ENCODE measurements at places on chromosomes 12 and 14.

- no peak for DNase-seq
Measured at GRCh38 chr12:104049903-104050356, at the start of gene GLT8D2. GLT8D2 (minus strand) TSS chr12:104050187; CDS start chr12:104019648, 30,539 bp downstream.

- no peak for DNase-seq
Measured at GRCh38 chr12:42756841-42757623, 167.5 kb upstream of the PRICKLE1 start.

DNA sequence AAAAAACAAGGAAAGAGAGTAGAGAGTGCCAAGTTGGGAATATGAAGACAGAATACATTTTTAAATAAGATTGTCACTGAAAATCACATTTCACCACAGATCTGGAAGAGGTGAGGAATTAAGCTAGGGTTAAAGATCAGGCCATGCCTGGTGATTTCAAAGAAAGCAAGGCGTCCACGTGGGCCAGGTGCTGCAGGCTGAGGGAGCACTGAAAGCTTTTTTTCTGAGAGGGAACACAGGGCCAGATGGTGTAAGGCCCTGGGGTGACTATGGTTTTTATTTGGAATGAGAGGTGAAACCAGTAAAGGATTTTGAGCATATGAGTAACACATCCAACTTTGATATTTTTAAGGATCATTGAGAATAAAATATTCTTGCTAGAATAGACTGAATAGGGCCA is 20.9 kb downstream of the SYT1 start:
- no peak for DNase-seq

DNA sequence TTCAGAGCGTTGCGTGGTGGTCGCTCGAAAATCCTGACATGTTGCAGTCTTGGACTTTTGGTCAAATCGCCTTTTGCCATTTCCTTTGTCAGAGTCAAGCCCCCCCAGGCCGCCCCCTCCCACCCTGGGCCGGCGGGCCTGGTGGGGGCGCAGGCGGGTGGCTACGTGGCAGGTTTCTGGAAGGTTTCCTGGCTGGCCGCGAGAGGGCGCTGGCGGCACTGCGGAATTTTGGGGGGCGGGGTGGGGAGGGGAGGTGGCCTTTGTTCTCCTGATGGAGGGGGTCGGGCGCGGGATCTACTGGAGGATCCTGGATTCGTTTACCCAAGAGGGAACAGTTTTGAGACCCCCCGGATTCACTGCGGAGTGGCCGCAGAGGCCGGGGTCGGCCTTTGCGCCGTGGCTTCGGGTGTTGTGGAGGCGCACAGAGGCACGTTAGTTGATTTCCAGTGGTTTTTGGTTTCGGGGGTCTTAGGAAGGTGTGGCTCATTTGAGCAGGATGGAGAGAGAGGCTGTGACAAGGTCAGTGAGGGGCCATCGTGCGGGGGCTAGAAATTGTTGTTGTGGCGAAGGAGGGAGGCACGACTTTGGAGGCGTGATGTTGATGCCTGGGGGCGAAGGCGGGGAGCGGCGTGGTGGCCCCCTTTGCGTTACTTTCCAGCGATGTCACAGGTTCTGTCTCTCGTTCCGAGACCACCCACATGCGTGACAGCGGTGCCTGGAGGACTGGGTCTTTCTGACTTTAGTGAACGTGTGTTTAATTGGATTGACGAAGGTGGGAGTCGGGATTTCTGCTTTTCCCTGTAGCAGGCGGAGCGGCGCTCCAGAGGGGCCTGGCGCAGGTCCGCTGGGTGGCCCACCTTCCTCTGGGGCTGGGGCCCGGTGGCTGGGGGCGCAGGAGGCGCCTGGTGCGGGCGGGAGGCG is 1.4 kb downstream of the MEG3 start:
- DNase-seq = no peak

DNA sequence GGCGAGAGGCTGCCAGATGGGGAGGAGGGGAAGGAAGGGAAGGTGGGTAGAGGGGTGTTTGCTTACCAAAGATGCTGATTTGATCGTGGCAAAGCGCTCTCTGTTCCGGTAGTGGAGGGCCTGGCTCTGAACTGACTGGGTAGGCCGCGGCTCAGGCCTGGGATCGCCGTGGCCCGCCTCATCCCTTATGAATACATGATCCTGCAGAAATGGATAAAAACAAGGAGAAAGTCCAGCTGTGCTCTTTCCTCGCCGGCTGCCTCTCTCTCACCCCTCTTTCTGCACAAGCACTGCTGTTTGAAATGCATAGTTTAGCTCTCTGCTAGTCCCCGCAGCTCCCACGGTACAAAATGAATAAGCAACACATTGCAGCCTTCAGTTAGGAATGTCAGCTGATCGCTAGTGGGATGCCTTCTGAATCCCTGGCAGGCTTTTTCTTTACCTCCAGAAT is 53.8 kb downstream of the PEBP1 start:
- no peak for DNase-seq

DNA sequence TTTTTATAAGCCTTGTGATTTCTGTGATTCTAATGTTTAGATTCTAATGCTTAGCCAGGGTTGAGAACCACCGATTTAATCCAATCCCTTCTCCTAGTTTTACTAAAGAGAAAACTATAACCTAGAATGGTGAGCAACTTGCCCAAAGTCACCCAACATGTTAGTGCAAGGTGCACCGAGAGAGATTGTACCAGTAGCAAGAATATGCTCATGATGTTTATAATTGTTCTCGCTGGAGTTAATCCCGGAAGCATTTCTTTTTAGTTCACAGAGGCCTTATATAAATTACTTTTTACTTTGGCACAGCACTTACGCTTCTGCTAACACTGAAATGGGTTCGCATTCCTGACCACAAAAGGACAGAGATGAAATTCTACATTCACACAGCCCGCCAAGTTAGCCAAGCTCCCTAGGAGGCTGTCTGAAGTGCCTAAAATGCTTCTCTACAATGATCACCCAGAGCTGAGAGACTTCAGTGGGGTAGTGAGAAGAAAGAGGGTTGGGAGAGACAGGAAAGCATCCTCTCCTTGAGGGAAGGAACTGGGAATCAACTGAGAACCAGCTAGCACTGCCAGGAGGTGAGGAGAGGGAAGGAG is 579 bp upstream of the BLOC1S1 start:
- DNase-seq = no peak

DNA sequence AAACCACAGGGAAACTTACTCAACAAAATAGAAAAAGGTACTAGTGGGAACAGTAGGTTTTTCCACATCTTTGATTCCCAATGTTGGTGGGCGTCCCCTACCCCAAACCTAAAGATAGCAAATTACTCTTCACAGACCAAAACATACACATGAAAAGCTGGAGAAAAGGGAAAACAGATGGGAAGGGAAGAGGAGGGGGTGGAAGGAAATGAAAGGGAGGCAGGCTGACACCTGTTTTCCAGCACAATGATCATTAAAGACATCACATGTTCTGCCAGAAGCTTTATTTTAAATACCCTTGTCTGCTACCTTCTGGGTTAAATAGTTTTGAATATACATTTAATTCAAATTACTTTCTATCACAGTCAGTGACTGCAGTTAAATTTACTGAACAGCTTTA is 1617.9 kb upstream of the SEL1L start:
- no peak for DNase-seq

DNA sequence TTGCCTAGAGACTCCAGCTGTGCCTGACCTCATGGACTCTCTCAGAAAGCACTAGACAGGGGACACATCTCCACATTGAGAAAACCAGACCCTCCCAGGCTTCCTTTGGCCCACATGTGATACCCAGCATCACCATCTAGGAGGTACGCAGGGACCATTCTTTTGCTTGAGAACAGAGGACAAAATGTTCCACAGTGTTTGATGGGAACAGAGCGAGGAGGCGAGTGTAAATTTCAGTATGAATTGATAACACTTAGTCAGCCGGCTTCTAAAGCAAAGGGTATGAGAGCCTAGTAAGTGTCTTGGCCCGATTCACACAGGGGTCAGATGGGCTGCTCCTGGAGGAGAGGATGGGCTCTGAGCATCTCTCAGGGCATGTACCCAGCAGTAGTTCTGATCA is 1052.4 kb downstream of the BCL11B start:
- no peak for DNase-seq

GRCh38 chr14:32070282-32070681 is 6.8 kb upstream of the ARHGAP5 start:
- no peak for DNase-seq

GRCh38 chr12:76944892-76945291 is 66.1 kb upstream of the CSRP2 start:
- no peak for DNase-seq

DNA sequence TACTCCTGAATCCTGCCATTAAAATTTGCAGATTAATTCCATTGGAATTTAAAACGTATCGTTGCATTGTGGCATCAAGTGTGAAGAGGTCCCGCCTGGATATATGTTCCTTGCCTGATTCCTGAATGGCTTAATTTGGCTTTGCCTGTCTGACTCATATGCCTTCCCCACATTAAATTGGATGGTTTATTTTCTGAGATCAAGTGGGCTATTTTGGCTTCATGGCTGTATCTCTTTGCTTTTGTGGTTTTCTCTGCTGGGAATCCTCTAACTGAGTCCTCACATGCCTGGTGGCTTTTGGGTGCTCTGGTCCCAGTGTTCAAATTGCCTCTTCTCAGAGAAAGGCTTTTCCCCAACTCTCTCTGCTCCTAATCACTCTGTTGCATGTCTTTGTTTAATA is 127.9 kb upstream of the DYRK2 start:
- DNase-seq = no peak

DNA sequence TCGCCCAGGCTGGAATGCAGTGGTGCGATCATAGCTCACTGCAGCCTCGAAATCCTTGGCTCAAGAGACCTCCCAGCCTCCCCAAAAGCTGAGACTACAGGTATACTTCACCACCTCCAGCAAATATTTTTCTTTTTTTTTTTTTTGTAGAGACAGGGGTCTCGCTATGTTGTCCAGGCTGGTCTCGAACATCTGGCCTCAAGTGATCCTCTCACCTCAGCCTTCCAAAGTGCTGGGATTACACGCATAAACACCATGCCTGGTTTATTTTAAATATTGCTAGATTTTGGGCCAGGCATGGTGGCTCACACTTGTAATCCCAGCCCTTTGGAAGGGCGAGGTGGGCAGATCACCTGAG is 26.7 kb upstream of the UBC start:
- DNase-seq = no peak

GRCh38 chr14:92461891-92462290 is 51.7 kb upstream of the RIN3 start:
- DNase-seq = no peak

- DNase-seq = no peak
Measured at GRCh38 chr12:92701441-92701840, 1.3 kb upstream of the PLEKHG7 start.

DNA sequence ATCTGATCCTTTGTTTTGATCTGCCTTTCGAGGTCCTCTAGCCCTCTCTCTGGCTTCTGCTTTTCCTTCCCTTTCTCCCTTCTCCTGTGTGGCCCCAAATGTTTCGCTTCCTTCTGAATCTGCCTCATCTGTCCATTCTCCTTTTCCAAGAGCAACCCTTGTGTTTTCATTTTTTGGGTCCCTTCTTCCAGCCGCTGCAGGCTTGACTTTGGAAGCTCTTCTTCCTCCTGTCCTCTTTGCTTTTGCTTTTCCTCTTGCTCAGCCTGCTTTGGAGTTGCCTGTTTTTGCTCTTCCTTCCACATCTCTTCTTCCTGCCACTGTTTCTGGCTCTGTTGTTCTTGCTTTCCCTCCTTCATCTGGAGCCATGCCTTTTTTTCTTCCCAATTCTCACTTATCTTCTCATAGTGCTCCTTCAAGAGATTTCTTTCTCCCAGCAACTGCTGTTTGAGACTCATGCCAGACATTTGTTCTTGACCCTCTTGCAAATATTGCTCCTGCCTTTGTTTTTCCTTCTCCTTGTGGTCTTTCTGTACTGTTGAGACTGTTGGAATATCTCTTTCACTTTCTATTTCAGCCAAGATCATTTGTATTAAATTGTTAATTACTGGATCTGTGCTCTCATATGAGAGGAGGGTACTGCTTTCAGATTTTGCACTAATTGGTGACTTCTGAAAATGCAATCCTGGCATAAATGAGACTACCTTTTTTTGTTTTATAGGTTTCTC is 42.4 kb downstream of the FAM186A start:
- DNase-seq = no peak

DNA sequence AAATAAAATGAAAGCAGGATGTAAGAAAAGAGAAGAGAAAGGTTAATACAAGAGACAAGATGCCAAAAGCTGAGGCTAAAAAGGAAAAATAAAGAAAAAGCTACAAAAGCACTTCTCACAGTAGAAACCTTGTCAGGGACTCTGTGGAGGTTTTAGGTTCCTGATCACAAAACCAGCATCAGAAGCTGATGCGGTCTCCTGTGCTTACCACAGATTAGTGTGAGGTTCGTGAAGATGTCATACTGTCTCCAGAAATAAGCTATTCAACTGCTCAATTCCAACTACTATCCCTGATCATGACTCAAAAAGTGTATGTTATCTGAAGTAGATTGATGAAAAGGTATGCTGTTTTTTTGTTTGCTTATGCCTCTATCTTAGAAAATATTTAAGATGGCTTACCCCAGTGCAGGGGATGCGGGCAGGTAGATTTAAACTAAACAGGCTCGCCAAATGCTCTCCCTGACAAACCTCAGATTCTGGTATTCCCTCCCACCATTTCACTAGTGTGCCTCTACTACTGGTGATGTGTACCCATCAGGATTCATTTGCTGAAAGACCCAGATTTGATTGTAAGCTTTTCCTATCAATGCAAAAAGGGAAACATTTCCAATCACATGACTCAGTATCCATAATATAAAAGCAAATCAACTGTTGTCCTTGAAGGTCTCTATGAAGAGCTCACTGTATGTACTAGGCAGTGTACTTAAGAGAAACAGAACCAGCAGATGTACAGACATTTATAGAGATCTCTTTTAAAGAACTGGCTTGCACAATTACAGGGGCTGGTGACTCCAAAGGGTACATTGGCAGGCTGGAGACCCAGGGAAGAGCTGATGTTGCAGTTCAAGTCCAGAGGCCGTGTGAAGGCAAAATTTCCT is 169.5 kb upstream of the FOXN3 start:
- no peak for DNase-seq

DNA sequence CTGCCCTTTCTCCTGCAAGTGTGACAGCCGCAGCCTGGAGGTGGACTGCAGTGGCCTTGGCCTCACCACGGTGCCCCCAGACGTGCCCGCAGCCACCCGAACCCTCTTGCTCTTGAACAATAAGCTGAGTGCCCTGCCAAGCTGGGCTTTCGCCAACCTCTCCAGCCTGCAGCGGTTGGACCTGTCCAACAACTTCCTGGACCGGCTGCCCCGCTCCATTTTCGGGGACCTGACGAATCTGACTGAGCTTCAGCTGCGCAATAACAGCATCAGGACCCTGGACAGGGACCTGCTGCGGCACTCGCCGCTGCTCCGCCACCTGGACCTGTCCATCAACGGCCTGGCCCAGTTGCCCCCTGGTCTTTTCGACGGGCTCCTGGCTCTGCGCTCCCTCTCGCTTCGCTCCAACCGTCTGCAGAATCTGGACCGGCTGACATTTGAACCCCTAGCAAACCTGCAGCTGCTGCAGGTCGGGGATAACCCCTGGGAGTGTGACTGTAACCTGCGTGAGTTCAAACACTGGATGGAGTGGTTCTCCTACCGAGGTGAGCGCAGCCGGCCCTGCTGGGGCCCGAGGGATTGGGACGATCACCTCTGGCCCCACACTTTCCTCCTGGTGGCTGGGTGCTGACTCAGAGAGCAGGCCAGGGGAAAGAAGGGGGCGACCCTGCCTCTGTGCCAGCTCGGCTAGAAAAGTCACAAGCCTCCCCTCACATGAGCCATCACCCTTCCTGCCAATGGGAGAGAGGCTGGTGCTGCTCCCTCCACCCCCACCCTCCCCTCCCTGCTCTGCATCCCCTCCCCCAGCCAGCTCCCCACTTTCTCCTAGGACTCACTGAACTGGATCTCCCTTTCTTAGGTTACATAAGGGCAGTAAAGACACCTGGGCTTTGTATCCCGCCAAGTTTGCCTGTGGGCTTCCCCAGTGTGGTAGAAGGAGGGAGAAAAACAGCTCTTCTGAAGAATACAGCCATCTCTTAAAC is 10.9 kb downstream of the LRTM2 start:
- DNase-seq = no peak

- DNase-seq = no peak
Measured at GRCh38 chr12:81450920-81451739, 308.0 kb downstream of the PPFIA2 start.

All from central memory CD4-positive, alpha-beta T cell (primary cell).